ENCODE measurements at places on chromosomes 2 and 18.
A peak's percentile ranks its signal among the peaks of the same experiment; 100 is the strongest.

- DNase-seq, result no peak
Observed at GRCh38 chr2:121014876-121015275, 270.1 kb downstream of the TFCP2L1 start.

GRCh38 chr18:63787673-63788072 lies 12.5 kb downstream of the SERPINB7 start:
- DNase-seq, result no peak

DNA sequence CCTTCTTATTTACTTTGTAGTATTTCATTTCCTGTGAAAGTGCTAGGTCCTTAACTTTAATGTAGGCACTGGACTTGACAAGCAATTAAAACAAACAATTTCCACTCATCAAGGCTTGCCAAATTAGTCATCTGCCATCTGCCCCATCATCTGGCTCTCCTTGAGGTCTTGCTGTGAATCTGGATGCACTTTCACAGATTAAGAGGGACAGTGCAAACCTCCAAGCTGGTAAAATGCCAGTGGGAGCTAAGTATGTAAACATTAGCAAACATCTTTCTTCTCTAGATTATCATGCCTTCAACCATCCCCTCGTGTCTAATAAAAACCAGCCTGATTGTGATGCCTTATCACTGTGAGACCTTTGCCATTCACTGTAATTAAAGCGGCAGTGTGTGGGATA lies 402.9 kb downstream of the ERBB4 start:
- peak; percentile 69 for DNase-seq

DNA sequence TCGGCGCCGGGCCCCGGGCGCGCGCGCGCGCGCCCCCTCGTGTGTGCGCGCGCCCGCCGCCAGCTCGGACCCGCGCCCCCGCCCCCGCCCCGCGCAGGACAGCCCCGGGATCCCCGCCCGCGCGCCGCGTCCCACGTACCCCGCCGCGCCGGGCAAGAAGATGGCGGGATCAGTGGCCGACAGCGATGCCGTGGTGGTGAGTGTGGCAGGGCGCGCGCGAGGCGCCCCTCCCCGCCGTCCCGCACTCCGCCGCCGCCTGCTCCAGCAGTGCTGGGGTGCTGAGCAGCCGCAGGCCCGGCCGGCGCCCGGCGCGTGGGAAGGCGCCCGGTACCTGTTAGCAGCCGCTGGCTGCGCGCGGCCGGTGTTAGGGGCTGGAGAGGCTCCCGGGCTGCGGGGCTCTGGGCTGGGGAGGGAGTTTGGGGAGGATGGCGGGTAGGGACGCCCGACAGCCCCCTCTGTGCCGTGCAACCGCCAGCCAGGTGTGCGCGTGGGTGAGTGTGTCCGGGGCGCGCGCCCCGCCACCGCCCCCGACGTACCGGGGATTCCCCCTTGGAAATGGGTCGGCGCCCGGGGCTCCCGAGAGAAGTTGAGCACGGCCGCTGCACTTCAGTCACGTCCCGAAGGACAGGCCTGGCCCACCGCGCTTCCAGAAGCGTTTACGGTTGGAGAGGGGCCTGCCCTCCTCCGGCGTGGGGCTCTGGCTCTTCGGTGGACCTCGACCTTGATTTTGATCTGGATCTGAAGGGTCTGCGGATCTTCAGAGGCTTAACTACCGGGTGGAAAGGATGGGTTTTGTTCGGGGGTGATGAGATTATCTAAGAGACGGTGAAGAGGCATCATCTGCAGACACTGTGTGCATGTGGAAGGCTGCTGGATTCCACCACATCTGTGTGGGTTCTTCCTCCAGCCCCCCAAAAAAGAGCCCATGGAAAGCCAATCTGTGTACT lies 697 bp downstream of the LGALSL start:
- peak; percentile 68 for DNase-seq

DNA sequence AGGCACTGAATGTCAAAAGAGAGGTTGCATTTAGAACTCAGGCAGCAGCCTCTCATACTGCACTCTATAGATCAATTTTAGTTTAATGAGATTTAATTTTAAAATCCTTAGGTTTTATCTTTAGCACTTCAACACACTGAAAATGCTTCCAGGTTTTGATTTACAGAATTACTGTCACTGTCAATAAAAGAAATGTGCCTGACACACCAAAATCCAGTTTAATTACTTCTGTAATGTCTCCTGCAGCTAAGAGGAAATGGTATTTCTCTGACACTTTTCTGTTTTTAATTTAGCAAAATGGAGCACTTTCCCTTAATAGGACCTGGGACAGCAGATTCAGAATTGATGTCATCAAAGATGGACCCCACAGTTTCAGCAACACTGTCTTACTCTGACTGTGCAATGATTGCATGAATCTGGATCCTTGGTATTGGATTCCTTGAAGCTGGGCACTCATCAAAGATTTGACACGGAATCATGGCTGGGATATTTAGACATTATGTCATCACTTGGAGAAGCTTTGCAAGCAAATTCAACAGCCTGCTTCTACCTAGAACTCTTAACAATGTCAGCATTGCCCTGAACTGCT lies 576.5 kb downstream of the NRXN1 start:
- no peak for DNase-seq

DNA sequence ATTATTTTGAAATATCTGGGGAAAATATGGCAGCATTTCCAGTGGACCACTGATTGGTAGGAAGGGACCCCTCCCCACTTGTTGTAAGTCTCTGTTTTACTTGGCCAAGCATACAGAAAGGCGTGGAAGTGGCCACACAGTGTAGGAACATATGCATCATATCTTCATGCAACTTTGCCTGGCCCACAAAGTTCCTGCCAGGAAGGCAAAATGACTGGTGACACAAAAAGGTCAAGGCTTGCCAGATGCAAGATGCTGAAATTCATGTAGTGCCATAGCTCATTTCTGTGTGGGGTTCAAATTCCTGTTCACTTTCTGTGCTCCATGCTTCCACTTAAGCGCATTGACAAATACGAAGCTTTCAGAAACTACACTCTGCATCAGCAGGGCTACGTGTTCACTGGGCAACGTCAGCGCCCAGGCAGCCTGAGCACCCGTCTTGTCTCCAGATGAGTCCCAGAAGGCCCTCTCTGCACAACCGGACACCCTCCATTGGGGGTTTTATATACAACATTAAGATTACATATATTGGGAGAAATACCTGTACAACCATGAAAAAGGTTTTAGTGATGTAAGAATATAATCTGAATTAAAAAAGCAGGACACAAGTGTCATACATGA lies 3.6 kb downstream of the DYNC2LI1 start:
- DNase-seq, result no peak

DNA sequence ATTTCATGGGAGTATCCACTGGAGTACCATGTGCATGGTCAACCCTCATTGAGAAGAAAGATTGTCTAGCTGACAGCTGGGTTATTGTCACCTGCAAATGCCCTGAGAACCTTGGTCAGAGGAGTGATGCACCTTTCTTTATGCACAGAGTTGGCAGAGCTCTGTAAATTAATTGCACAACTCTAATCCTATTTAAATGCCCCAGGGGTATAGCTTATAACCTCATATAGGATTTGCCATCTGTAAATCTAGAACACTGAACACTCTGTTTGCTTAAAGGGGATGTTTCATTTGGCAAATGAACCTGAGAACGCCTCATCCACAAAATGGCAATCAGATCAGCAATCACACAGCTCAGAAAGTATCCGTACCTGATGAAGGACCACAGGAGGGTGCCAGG lies 71.8 kb upstream of the SP5 start:
- DNase-seq, result no peak

DNA sequence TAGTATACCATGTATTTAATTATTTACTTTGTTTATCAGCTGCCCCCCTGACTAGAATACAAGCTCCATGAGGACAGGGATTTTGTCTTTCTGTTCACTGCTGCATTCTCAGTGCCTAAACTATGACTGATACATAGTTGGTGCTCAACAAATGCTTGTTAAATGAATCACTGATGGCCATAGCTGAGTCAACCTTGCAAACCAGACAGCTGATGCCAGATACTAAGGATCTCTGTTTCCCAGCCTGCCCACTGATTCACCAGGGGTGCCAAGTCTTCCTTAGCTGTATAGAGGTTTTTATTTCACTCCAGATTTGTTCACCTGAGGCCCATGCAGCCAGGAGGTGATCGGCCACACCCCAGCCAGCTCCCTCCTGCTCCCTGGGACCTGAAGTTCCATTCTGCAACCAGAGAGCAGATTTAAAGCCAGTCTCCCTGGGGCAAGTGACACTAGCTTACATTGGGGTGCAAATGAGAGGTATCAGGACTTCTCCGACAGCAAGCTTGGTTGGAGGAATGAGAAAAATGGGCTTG lies 92.2 kb downstream of the C1QL2 start:
- DNase-seq, result no peak

DNA sequence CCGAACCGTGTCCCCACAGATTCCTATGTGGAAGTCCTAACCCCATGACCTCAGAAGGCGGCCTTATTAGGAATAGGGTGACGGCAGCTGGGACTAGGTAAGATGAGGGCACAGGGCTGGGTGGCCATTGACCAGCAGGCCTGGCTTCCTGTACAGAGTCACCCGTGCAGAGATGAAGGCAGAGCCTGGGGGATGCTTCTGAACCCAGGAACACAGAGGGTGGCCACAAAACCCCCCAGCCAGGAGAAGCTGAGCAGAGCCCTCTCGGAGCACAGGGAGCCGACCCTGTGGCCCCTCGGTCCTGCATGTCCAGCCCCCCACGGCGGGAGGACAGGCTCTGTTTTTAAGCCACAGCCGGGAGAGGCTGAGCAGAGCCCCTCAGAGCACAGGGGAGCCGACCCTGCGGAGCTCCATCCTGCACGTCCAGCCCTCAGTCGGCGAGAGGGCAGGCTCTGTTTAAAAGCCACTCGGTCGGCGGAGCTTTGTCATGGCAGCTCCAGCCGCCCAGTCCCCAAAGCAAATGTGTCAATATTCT lies 2.7 kb downstream of the PDCD1 start:
- DNase-seq, result no peak

GRCh38 chr2:146301287-146301686 lies 1543.5 kb upstream of the ACVR2A start:
- DNase-seq, result no peak

GRCh38 chr2:171485116-171485515 lies 37.2 kb upstream of the CYBRD1 start:
- DNase-seq, result no peak

DNA sequence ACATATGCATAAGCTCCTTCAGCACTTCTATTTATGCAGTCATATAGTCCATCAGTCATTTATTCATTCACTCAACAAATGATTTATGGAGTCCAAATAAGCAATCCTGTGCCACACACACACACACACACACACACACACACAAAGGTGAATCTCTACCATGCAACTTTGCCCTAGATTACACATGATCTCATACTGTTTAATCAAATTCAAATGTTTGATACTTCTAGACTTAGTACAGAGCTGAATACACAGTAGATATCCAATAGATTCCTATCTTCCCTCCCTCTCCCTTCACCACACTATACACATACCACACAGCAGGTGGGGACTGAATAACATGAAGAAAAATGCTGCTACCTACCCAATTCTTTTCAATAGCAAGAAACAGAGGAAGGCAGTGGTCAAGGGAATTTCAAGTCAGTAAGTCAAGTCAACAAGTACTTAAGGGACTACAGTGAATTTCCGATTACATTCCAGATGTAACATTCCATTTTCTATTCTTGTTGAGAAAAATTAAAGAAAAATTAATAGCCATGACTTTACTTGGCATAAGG lies 65.4 kb downstream of the EPG5 start:
- DNase-seq, result no peak

DNA sequence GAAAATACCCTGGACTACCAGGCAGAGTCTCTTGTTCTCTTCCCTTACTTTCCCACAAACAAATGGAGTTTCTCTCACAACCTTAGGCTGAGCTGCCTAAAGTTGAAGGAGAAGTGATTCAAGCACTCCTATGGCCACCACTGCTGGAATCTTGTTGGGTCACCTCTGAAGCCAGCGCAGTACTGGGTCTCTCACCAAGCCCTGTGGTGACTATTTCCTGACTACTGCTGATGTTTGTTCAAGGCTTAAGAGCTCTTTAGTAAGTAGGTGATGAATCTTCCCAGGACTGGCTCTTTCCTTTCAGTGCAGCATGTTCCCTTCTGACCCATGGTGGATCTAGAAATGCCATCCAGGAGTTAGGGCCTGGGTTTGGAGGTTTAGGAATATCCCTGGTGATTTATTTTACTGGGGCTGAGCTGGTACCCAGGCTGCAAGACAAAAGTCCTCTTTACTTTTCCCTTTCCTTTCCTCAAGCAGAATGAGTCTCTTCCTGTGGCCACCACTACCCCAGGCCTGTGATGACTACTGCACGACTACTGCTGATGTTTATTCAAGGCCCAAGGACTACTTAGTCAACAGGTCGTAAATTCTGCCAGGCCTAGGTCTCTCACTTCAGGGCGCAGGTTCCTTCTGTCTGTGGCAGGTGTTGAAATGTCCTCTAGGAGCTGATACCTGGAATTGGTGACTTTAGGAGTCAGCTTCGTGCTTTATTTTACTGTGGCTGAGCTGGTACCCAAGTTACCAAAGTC lies 121.8 kb downstream of the SLC4A10 start:
- peak; percentile 42 for DNase-seq

DNA sequence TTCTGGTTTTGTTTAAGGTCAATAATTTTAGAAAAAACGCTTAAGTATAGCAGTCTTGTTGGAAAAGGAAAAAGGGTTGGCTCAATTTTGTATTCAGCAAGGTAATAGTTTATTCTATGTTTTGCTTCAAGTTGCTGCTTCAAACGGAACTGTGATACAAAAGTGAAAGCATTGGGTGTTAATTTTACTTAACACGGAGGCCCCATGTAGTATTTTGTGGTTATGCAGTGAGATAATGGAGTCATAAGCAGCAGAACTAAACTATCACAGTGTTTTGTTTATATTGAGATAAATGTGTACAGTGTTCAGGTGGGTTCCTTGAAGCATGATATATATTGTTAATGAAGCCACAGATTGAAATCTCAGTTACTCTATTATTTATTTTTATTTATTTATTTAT lies 67.0 kb upstream of the LYPD6B start:
- no peak for DNase-seq

DNA sequence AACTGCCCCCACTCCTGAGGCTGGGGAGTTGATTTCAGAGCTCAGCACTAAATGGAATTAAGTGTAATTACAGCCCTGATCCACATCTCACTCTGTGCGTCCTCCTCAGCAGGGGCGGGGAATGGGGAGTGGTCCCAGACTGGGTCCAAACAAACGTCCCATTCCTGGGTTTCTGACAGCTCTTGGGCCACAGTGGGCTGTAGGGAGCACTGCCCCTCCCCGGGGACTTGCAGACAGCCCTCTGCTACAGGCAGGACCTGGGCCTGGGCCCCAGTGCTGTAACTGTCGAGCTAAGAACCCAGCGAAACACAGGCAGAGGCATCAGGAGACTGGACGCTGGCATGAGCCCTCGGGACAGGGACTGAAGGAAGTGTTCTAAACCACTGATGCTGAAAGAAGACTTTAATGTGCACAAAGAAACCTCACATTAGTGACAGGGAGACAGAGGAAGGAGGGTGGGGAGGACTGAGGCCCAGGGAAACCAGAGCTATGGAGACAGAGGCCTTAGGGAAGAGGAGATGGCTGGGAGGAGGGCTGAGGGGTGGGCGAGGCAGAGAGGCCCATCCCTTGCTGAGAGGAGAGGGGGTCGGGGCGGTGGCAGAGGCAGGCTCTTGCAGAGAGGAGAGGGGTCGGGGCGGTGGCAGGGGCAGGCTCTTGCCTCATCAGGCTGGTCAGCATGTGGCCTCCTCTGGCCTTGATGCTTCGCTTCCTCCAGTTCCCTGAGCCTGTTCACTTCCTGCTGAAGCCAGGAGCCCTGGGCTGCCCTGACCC lies 5.8 kb upstream of the SEMA4C start:
- no peak for DNase-seq
